WERI-Rb-1 (cell line): ENCODE measurements at places on chromosomes 11 and 22.

DNA sequence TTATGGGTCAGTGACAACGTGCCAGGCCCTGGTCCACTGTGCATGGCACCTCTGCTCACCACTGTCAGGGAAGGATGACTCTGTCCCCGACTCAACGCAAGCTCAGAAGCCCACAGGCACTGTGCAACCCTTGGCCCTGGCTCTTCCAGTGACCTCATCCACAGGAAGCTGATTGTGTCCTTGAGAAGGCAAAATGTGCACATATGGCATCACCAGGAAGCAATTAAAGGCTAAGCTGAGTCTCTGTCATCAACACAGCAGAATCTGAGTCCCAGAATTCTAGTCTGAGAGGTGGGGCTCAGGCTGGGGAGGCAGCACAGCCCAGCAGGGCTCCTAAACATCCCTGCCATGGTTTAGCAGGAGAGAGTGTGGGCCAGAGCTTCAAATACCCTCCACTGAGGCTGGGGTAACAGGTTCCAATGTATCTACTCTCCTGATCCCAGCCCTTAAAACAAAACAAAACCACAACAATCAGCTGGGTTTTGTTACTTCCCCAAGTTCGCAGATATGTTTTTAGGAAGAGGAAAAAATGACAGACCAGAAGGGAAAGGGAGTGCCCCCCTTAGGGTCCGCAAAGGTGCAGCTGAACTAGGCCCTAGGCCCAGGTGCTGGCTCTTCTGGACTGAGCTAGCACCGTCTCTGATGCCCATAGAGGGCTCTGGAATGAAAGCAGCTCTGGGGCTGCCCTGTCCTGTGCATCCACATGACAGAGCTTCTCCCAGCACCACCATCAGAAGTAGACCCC, 33.5 kb upstream of the GNAZ start:
- DNase-seq, result peak; percentile 88

DNA sequence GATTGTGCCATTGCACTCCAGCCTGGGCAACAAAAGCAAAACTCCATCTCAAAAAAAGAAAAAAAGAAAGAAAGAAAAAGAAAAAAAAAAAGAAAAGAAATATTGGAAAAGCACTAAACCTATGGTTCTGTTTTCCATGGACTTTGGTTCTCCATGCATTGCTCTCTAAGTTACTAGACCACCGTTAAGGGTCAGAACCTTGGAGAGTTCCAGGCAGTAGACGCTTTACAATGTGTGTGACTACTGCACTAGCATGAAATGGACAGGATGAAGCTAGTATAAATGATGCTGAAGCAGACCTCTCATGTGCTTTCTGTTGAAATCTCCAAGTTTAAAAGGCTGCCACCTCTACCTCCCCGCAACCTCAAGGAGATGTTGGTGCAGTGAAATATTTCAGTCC, 63.5 kb downstream of the SIK2 start:
- no peak for DNase-seq

GRCh38 chr11:92128026-92128425, 96.6 kb upstream of the FAT3 start:
- DNase-seq, result no peak

GRCh38 chr11:45280449-45280848, 5.7 kb downstream of the SYT13 start:
- no peak for DNase-seq

- no peak for DNase-seq
These were observed 5.9 kb downstream of the ABTB2 start for GRCh38 chr11:34351687-34352469.

DNA sequence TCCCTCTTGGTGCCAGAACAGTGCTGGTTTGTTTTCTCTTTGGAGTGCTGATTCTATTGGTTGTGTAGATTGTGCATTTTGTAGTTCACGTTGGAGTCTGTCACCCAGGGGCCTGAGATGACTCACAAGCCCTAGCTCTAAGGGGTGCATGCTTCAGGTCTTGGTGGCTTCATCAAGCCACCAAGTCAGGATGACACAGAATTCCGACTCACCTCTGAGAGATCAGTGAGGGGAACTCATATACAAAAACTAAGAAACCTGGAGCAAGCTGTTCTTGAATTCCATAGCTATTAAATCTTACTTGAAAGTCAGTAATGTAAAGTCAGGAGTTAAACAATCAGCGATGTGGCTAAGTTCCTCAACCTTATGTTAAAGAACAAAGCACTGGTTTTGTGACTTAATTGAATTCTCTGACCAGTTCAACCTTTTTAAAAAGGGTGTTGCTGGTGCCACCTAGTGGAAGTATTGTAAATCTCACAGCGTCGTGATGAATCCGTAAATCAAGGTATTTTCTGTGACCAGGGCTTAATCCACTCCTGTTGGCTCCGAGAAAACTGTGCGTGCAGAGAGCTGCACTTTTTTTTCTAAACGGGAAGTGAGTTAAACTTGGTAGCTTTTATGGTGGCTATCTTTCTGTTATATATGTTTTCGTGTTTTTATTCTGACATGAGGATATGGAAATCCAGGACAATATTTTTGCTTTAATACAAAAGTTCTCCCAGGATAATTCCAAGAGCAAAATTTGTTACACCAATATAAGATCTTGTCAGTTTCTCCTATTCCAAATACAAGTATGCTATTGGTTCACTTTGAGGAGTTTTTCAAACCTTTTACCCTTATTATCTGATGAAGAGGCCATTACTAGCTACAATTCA, 14.6 kb downstream of the MMP13 start:
- peak; percentile 61 for DNase-seq

DNA sequence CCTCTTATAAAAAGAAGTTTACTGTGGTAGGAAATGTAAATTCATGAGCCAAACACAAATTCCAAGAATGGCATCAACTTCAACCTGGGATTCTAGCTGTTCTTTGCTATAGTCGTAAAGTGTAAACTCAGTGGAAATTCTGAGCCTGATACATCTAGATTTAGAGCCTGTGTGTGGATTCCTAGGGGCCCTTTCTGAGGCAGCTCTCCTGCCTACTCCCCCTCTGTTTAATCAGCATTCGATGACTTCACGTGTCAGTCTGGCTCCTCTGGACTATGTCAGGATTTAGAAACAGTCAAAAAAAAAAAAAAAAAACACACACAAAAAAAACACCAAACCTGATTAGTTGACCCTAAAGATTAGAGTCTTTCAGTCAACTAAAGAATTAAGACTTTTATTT, 93.1 kb upstream of the SC5D start:
- DNase-seq, result no peak

DNA sequence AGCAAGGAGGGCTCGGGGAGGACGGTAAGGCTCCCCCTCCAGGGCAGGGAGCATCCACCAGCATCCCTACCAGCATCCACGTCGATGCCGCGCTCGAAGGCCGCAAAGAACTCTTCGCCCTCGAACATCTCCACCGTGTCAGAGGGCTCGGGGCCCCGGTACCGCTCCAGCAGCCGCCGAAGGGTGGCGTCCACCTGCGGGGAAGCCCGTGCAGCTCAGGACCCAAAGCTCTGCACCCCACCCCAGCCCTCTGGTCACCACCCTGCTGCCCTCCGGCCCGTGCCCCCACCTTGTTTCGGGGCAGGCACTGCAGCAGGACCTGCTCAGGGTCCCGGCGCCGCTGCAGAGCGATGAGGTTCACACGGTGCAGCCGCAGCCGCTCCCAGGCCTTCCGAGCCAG, 2.4 kb upstream of the SLC25A22 start:
- DNase-seq, result no peak

DNA sequence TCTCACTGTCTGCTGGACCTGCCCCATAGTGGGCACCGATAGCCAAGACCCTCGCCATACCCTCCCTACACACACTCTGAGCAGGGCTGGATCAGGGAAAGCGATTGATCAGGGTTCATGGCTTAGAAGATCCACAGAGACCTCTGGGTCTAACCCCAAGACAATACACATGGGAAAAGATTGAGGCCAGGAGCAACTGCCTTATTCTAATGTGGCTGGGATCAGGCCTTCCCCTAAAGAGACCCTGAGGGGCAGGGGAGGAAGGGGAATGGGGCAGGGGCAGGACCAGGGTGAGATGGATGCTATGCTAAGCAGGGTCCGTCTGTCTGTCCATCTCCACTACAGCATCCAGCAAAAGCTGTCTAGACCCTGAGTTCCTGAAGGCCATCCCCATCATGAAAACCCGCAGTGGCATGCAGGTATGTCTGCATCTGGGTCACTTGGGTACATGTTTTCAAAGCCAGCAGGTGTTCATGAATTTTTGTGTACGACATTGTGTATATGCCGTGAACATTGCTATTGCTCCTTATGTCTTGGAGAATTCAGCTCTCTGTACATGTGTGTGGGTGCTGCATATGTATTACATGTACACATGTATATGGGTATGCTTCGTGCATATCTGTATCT, 15.3 kb upstream of the RELT start:
- DNase-seq, result no peak

GRCh38 chr11:134266440-134266839, 9.7 kb upstream of the GLB1L3 start:
- DNase-seq, result no peak

- DNase-seq, result peak; percentile 24
These were observed 23.1 kb upstream of the MICAL2 start for GRCh38 chr11:12087075-12088004.

DNA sequence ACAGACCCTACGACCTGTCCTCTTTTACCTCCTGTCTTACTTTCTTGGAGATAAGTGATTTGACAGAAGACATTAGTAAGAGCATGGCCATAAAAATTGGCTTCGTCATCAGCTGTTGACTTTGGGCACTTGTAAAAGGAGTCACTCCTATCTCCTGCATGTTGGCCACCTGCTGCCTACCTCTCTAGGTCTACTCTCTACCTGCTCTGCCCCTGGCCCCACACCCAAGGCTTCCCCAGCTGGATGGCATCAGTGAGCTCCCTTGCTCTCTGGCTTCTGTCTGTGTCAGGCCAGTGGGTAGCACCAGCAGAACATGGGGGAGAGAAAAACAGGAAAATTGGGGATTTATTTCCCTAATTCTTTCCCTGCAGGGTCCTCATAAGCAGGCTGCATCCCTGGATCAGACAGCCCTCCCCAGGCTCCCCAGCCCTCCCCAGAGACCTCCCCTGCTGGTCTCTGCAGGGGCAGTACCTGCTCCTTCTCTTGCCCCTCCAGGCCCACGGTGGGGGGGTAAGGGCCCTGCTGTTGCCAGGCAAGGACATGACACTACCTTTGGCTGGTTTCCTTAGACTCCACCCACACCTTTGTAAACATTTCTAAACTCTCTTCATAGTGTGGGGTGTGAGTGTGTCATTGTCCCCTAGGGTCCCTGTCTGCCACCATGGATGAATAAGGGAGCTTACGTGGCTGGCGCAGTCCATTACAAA, 157.0 kb upstream of the NECTIN1 start:
- no peak for DNase-seq

DNA sequence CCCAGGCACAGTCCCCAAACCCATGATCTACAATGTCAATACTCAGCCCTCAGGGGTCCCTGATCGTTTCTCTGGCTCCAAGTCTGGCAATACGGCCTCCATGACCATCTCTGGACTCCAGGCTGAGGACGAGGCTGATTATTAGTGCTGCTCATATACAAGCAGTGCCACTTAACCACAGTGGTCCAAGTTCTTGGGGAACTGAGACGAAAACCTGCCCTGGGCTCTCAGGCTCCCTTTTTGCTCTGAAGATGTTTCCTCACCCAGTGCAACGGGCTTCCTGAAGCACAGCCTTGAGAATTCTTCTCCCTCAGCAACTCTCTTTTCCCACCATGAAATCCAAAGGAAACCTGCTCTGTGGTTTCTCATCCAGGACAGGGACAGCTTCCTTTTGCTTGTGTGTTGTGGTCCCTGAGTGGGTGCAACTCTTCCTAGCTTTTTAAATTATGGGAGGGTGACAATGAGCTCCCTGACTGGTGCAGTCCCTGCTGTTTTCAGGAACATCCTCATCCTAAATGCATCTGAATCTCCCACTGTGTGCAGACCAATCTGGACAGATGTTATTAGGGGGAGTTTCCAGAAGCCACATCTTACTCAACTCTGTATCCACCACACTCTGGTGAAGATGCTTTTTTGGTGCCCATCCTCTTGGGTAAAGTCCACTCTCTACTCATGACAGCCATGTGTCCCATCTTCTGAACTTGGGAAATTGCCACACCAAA, 30.6 kb upstream of the IGLL5 start:
- no peak for DNase-seq
